ENCODE measurements at places on chromosomes 11 and 22.

DNA sequence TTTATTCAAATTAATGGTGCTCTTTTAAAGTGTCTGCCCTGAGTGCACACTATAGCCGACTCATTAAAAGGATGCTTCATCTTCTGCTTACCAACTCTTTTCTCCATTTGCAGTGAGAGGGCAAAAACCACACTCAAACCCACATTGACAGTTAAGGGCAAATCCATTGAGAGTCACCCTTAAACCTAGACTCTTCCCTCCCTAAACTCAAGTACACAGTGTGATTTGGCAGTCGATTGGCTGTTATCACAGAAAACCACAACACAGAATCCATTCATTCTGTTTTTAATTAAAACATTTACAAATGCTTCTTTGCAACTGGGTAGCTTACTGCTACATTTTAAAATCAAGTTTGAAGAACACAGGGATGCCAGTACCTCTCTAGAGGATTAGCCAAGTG, 120.0 kb downstream of the CADM1 start:
- H3K27ac ChIP-seq = no peak overlapping the region
- ATAC-seq = no peak
- no peaks in the 10 kb centered on the region for H3K36me3 ChIP-seq

DNA sequence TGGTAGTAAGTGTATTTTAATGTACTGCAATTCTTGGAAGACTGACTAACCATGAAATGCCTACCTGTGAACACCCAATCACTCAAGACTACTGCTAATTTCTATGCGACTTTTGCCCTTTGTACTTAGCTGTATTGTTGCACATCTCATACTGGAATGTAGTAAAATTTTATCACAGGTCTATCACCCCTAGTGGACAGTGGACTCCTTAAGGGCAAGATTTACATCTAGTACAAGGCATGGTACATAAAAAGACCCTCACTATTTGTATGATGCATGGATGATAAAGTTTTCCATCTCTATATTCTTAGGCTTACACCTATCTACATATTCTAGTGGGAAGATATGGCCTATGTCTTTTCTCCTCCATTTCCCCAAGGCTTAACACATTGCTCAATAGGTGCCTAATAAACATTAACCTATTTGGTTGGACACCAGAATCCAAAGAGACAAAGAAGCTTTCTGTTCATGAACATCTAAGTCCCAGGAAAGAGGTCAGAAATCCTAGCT, 26.1 kb downstream of the SERGEF start:
- no peak overlapping the region for H3K27ac ChIP-seq
- H3K36me3 ChIP-seq = peaks cover 38% of the 10 kb centered on the region
- no peak overlapping the region for H3K4me3 ChIP-seq

DNA sequence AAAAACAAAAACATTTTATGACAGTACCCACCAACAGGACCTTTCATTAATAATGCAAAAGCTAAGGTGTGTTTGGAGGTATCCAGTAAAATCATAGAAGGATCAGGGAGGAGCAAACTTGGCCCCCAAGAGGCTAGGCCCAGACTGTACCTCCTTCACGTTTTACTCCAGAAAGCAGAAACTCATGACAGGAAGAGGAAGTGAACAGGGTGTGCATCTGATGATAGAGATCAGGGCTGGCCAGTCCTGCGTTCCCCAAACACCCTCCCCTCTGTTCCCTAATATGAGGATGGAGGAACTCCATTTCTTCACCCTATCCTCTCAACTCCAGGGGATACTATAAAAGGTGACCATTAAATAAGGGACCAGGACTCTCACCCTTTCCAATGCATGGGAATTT, 10.2 kb upstream of the MS4A12 start:
- peak overlapping the region; percentile 52 for H3K4me3 ChIP-seq
- peak overlapping the region; percentile 91 for H3K27ac ChIP-seq
- H3K4me1 ChIP-seq = peaks cover 84% of the 10 kb centered on the region
- peak; percentile 83 for ATAC-seq
- no peaks in the 10 kb centered on the region for H3K27me3 ChIP-seq

DNA sequence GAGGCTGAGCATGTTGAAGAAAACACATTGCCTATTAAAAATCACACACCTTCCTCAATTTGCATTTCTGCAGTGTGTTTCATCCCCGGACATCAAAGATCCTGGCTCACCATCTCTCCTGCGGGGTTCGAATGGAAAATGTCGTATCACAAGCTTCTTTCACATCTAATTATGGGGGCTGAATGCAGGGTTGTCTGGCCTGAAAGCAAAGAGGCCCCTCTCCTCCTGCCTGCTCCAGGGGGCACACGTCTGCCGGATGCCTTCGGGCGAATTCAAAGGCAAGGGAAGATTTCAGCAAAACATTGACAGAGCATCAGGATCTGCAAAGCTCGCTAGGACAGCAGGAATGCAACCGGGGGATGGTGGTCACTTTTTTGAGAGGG, 1447.7 kb downstream of the TBC1D22A start:
- H3K27ac ChIP-seq = no peak overlapping the region
- no peaks in the 10 kb centered on the region for H3K36me3 ChIP-seq
- no peak for ATAC-seq
- peaks cover 21% of the 10 kb centered on the region for H3K27me3 ChIP-seq

DNA sequence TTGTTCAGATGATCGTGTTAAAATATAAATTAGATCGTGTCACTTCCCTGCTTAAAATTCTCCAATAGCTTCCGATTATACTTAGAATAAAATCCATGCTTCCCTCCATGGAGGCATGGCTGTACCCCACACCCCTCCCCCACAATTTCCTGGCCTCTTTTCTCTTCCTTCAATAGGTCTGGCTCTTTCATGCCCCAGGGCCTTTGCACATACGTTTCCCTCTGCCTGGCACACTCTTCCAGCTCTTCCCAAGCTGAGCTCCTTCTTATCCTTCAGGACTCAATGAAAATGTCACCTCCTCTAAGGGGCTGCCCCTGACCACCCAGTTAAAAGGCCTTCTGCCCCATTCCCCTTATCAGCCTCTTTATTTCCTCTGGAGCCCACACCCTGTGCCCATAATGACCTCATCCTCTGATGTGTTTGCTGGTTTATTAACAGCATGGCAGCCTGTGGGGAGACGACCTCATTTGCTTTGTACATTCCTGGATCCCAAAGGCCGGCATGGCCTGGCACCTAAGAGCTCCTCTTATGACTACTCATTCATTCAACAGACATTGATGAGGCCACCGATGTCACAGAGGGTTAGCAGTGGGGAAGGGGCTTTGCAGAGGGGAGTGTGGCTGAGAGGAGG, 9.0 kb upstream of the FLRT1 start:
- no peaks in the 10 kb centered on the region for H3K36me3 ChIP-seq
- H3K4me3 ChIP-seq = no peak overlapping the region
- peaks cover 45% of the 10 kb centered on the region for H3K27me3 ChIP-seq
- ATAC-seq = no peak
- no peaks in the 10 kb centered on the region for H3K4me1 ChIP-seq

GRCh38 chr11:33463059-33463458, 205.9 kb downstream of the HIPK3 start:
- H3K27ac ChIP-seq = no peak overlapping the region
- ATAC-seq = no peak
- H3K36me3 ChIP-seq = no peaks in the 10 kb centered on the region
- no peak overlapping the region for H3K4me3 ChIP-seq
- no peaks in the 10 kb centered on the region for H3K4me1 ChIP-seq

GRCh38 chr11:34160049-34160721, 54.8 kb downstream of the NAT10 start:
- ATAC-seq = no peak
- H3K4me3 ChIP-seq = no peak overlapping the region
- H3K36me3 ChIP-seq = peaks cover 33% of the 10 kb centered on the region
- no peak overlapping the region for H3K27ac ChIP-seq

GRCh38 chr11:17508791-17509190, 32.1 kb upstream of the ABCC8 start:
- H3K4me1 ChIP-seq = peaks cover 12% of the 10 kb centered on the region
- ATAC-seq = no peak
- H3K27me3 ChIP-seq = peaks cover 14% of the 10 kb centered on the region
- H3K4me3 ChIP-seq = no peak overlapping the region
- H3K36me3 ChIP-seq = no peaks in the 10 kb centered on the region

DNA sequence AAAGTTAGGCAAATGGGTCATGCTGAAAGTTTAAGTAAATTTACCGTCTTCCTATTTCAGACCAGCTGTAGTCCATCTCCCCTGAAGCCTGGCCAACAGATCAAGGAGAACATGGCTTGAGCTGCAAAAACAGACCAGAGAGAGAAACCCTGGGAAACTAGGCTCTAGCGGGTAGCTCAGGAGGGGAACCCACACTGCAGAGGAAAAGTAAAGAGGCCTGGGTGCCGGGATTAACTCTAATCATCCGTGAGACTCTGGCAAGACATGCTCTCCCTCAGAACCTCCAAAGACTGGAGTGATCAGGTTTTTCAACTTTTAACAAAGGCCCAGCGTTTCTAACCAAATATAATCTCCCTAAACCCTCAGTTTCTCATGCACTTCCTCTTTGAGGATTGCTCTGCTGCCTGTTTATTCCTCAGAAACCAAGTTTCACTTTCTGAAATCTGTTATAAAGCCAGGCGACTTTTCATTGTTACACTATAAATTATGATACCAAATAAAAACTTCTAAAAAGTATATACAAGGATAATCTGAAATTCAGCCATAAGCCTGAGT, 67.5 kb downstream of the GAB2 start:
- H3K36me3 ChIP-seq = no peaks in the 10 kb centered on the region
- peak overlapping the region; percentile 49 for H3K4me3 ChIP-seq
- no peaks in the 10 kb centered on the region for H3K27me3 ChIP-seq

GRCh38 chr11:68692115-68692514, 7.8 kb downstream of the GAL start:
- ATAC-seq = no peak
- peaks cover 84% of the 10 kb centered on the region for H3K27me3 ChIP-seq
- H3K36me3 ChIP-seq = no peaks in the 10 kb centered on the region
- H3K4me1 ChIP-seq = no peaks in the 10 kb centered on the region

- H3K27me3 ChIP-seq = no peaks in the 10 kb centered on the region
- no peak overlapping the region for H3K4me3 ChIP-seq
- ATAC-seq = no peak
- H3K4me1 ChIP-seq = no peaks in the 10 kb centered on the region
- H3K27ac ChIP-seq = no peak overlapping the region
- H3K36me3 ChIP-seq = no peaks in the 10 kb centered on the region
Observed at GRCh38 chr11:6692128-6692527, 9.0 kb upstream of the MRPL17 start.

DNA sequence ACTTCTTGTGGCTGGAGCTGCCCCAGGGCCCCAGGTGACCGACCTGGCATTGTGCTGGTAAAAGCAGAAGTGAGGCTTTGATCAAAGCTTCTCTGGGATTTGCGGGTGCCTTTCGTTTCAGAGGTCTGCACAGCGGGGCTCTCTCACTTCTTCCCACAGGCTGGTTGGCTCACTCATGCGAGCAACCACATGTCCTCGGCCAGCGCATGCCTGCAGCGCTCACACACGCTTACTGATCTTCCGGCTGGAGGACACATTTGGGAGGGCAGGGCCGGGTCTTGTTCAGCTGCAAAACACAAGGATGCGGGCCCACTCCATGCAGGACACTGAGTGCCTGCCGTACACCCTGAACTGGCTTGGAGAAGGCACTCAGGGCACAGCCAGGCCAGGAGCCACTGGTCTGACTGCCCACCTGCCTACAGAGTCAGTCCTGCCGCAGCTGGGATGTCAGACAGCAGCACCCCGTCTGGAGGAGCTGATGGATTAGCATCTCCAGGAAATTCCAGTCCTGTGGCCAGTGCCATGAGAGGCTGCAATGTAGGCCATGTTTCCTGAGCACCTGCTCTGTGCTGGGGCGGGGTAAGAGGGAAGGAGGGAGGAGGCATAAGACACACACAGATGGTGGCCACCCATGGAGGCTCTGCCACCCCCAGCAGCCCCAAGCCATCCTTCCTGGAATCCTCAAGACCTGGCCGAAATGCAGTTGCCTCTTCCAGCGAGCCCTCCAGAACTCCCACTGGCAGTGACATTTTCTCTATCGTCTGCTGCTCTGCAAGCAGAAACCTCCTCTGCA, 1383.2 kb downstream of the BRD1 start:
- peaks cover 9% of the 10 kb centered on the region for H3K4me1 ChIP-seq
- no peaks in the 10 kb centered on the region for H3K36me3 ChIP-seq
- ATAC-seq = peak; percentile 97
- no peak overlapping the region for H3K27ac ChIP-seq

DNA sequence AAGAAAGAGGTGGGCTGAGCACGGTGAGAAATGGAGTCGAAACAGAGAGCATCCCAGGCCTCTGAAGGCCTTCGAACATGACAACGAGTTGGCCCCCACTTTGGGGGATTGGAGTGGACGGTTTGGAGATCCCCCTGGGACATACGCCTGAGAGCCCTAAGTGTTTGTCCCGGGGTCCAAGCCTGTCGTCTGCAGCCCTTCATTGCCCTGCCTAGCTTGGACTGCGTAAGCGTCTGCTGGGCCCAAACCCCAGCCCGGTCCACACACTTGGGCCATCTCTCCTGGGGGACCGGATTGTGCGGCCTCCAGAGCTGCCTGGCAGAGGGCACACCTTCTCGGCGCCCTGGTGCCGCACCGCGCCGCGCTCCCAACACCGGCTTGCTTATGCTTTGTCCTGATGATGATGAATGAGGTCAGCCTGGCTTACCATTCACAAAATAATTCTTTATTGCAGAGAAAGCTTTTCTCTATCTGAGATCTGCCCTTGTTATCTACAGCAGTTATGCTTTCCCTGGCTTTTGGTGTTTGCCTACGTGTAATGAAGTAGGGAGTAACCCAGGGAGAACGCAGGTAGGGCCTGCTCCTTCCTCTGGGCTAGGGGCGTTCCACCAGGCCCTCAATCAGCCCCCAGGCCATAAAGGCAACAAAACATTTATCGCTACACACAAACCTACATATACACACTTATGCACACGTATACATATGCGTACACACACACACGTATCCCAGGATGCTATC, 85.9 kb upstream of the PPARA start:
- ATAC-seq = no peak
- H3K27me3 ChIP-seq = no peaks in the 10 kb centered on the region
- peak overlapping the region; percentile 66 for H3K27ac ChIP-seq
- peaks cover 42% of the 10 kb centered on the region for H3K4me1 ChIP-seq
- H3K4me3 ChIP-seq = no peak overlapping the region
- H3K36me3 ChIP-seq = peaks cover 16% of the 10 kb centered on the region

GRCh38 chr11:75242722-75243600, 2.4 kb downstream of the TPBGL start:
- H3K4me3 ChIP-seq = peak overlapping the region; percentile 79
- peaks cover 41% of the 10 kb centered on the region for H3K27me3 ChIP-seq
- no peak overlapping the region for H3K27ac ChIP-seq
- peaks cover 10% of the 10 kb centered on the region for H3K4me1 ChIP-seq

- H3K4me1 ChIP-seq = no peaks in the 10 kb centered on the region
Observed at GRCh38 chr11:14538271-14538925, 18.2 kb upstream of the PSMA1 start.

DNA sequence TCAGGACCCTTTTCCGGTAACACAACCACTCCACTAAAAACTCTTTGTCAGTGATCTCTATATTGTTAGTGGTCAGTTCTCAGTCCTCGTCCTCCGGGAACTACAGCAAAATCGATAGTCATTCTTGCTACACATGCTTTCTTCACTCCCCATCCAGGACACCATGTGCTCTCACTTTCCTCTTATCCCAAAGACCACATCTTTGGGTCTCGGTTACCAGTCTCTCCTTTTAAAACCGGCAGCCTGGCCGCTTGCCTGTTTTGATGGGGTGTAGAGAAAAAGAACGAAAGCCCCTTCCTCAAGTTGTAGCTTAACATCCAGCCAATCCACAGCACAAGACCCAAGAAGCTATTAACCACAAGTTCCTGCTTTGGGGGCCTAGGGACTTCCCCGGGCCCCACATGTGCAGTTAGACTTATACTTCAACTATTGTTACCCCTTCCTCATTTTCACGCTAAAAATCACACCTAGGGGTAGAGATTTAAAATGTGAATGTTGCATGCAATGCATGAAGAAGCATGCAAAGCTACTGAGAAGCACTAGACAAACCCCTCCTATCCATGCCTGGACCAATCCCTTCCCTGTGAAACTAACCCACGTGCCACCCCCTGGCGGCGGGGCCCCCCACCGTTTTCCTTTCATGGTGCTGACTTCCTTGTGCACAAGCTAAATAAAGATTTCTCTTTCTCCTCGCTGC, 1.5 kb upstream of the TOLLIP start:
- H3K27me3 ChIP-seq = no peaks in the 10 kb centered on the region
- H3K4me3 ChIP-seq = peak overlapping the region; percentile 81
- H3K27ac ChIP-seq = peak overlapping the region; percentile 91

All from stimulated activated memory B cell treated with anti-CD40 and anti-IgM and Interleukin-4, amounts not matched to agents 10 μg/mL and 1 μg/mL and 100 μg/mL, for 72 hours (primary cell).